EH (cell line): ENCODE measurements at places on chromosomes 13 and 19.

GRCh38 chr13:113548778-113549621 is 35.6 kb upstream of the TFDP1 start:
- DNase-seq: peak; percentile 42

- DNase-seq: peak; percentile 50
Observed at GRCh38 chr13:106241974-106242953, 293.2 kb downstream of the EFNB2 start.

GRCh38 chr13:73365252-73365651 is 306.4 kb downstream of the KLF5 start:
- DNase-seq: no peak

- peak; percentile 65 for DNase-seq
Observed at GRCh38 chr19:15101479-15102082, 5.6 kb upstream of the SYDE1 start.

DNA sequence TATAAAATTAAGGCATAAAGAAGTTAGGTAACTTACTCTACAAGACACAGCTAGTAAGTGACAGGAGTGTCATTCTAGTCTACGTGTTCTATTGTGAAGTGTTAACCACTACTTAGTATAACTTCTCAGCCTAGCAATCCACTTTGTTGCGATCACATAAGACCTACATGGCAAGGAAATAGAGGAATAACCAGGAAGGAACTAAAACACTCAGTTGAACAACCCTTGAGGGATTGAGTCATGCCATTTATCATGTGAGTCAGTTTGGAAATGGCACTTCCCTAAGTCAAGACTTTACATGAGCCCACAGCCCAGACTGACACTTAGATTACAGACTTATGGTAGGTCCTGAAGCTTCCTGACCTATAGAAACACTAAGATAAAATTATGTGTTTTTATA is 279.5 kb upstream of the PCDH20 start:
- DNase-seq: no peak

- no peak for DNase-seq
Observed at GRCh38 chr19:993361-993830, 6.8 kb upstream of the GRIN3B start.

DNA sequence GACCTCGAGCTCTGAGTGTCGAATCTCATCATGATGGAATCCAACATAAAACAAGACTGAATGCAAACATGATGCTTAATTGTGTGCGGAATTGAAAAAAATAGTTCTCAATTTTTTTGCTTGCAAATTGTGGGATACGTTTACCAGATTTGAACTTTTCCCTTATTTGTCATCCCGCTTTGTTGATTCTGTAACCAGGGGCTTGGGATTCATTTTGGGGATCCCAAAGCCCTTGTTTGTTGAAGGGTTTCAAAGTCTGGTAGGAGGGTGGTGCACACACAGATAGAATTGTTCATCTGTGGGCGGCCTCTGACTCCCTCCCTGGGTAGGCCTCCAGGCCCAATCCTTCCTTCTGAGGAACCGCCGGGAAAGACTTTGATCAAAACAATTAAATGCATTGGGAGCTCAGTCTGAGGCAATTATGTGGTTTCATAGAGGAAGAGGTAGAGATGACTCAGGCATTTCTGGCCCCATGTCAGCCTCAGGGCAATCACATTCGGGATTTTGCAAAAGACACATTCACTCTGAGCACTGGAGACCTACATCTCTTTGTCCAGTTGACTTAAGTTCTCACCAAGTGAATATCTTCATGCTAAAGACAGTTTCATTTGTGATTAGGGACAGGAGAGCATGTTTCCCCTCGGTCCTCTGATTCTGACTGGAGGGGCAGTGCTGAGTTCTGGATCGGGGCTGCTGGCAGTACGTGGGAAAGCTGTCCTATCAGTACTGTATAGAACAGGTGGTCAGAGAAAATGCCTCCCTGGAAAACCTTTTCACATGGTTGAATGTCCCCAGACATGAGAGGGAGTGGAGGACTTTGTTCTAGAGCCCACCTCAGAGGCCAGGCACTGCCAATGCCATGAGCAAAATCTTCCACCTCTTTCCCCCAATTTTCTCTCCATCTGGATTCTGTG is 27.8 kb upstream of the IGFL4 start:
- DNase-seq: peak; percentile 94

DNA sequence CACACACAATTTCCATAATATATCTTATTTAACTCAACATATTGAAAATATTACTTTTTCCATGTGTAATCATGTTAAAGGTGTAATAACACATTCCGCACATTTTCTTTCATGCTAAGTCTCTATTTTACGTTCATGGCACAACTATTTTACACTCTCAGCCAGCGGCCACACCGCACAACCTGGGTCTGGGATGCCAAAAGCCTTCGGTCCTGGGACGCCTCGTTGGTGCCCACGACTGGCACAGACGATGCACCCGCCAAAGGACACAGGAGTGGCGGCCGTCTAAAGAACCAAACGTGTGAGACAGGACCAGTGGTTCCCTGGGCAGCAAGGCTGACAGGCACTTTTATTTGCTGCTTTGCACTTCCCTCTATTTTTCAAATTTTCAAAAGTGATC is 10.0 kb upstream of the PROZ start:
- DNase-seq: no peak

DNA sequence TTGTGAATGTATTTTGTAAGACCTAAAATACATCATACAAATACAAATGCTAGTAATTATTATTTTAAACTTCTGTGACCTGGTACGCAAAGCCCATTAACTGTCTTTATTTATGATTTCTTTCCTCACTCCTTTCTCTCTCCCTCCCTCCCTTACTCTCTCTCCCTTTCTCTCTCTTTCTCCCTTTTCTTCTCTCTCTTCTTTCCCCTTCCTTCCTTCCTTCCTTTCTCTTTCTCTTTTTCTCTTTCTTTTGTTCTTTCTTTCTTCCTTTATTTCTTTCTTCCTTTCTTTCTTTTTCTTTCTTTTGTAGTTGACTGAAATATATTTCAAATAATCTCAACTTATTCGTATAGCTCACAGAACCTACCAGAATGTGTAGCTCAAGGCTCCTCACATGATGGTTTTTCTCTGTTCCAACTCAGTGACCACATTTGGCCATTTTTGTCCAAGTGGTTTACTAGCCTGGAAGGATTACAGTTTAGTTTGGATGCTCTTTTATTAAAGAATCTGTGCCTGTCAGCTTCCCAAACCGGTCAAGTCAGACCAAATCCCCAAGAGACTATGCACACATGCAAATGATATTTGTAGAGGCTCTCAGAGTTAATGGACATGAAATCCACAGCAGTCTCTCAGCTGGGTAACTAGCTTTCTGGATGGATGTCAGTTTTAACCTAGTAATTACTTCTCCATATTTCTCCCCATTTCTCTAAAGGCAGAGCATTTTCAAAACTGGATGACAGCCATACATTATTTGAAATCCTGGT is 71.7 kb downstream of the POSTN start:
- DNase-seq: peak; percentile 60

- DNase-seq: no peak
Observed at GRCh38 chr13:98921015-98921580, 56.8 kb downstream of the DOCK9 start.

- peak; percentile 56 for DNase-seq
Observed at GRCh38 chr13:59356607-59357006, 807.1 kb downstream of the DIAPH3 start.
